ENCODE measurements at places on chromosomes 1 and 21. TPM values are rescaled to one million over a fixed set of nuclear protein-coding genes. Genes with fewer than 3 reads are reported as not detected.

EFCAB14 gene
- 109 TPM for total RNA-seq

ZNF362 gene
- total RNA-seq = 15.8 TPM

CASQ1 gene
- total RNA-seq = not detected

TRIM67 gene
- total RNA-seq = under 0.01 TPM

SDE2 gene
- 27.9 TPM for total RNA-seq

ZNF593OS gene
- total RNA-seq = not detected

C1orf185 gene
- not detected for total RNA-seq

KLF17 gene
- total RNA-seq = not detected

ADGRL2 gene
- total RNA-seq = 0.33 TPM

EDARADD gene
- not detected for total RNA-seq

MAP1LC3C gene
- under 0.01 TPM for total RNA-seq

All from melanocyte of skin (primary cell).